NCI-H774 (cell line): ENCODE measurements at places on chromosomes 6 and 20.

- peak; percentile 48 for DNase-seq
Measured at GRCh38 chr6:47358440-47359225, 48.9 kb upstream of the TNFRSF21 start.

DNA sequence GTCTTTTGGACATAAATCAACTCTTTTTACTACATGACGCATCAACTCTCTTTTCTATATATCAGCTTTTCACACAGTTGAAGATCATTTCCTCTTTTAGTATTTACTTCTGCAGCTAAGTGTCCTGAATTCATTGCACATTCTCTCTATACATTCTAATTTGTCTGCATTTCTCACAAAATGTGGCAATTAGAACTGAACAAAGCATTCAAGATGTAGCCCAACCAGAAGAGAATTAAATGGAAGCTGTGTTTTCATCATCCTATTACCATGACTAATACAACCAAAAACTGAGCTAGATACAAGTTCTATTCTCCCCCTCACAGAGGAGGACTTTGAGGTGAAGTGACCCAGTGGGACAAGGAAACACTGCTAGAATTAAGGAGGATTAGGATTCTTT, 86.9 kb downstream of the PLCG1 start:
- DNase-seq = no peak

DNA sequence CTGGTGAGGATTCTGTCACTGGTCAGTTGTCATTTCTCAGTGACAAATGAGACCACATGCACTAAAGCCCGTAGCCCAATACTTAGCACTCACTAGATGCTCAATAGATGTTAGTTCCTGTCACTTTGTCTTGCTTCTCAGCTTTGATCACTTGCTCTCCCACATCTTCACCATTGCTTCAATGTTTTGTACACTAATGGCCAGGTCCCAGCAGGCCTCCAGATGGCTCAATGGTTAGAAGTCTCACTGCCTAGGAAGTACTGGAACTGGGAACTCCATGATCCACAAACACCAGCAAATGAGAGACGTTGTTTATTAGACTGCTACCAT, 502.8 kb upstream of the JARID2 start:
- no peak for DNase-seq

DNA sequence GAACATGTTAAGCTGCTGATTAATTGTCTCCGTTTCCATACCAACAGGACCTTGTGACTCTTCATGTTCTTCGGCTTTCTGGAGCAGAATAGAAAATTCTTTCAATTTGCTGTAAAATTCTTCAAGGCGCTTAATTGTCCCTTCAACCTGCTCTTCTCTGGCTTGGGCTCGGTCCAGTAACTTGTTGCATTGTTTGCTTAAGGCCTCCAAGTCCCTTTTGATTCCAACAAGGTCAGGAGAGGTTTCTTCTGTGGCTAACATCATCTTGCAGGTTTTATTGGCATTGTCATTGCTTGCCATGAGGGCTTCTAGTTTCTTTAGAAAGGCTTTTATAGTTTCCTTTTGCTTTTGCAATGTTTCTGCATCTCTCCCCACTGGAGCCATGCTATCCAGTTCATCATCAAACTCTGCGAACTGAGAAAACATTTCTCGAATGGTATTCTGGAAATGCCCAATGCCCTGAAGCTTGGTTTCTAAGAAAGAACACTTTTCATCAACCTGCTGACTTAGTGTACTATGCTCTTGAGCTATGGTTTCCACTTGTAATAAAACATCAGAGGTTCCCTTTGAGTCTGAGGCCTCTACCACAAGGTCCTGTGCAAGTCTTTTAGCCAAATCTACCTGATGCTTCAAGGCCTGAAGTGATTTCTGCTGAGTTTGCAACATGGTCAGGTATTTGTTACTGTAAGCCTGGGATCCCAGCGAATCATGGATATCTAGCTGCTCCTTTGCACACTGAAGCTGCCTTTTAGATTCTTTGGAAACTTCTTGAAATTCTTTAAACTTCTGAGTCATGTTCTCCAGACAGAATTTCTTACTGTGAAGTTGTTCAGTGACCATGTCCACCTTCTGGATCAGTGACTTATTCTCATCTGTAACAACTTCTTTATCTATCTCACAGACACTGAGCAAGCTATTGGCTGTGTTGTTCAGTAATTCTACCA, 90.2 kb downstream of the DST start:
- no peak for DNase-seq

- DNase-seq = no peak
Measured at GRCh38 chr20:59074456-59074855, 31.9 kb upstream of the PRELID3B start.

- DNase-seq = no peak
Measured at GRCh38 chr6:15608396-15608795, 54.4 kb downstream of the DTNBP1 start.

DNA sequence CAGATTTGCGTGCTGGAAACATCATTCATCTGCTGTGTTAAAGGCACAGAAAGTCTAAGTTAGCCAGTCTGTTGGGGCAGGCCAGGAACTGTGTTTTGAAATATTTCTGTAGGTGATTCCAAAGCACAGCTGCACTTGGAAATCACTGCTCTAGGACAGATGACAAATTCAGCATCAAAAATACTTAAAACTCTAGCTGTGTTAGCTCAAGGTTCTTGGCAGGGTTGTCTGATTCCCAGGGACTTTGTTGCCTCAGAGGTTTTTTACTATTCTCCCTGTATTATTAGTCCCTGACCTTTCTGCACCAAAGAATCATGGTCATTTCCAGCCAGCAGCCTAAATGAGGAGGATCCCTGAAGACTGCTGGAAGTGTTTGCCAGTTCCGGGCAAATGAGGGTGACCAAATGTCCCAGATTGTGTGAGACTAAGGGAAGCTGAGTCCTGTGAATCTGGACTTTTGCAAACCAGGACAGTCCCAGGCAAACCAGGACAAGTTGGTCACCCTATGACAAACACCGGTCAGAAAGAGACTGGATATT, 84.3 kb upstream of the TMEM30A start:
- DNase-seq = no peak

DNA sequence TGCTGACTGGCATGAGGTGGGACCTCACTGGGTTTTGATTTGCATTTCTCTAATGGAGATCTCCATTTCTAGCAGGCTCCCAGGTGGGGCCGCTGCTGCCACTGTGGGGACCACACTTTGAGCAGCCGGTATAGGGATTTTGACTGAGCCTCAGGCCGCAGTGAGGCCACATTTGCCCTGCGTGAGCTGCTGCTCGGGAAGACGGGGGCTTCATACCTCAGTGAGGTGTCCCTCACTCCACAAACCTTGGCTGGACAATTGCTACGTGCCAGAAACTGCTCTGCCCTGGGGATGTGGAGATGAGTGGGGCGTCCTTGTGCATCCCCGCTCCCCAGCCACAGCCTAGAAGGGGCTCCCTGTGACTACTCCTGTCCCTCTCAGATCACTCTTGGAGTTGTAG, 134.3 kb downstream of the ANKRD60 start:
- no peak for DNase-seq

GRCh38 chr20:37734228-37734985, 40.6 kb downstream of the CTNNBL1 start:
- no peak for DNase-seq

GRCh38 chr6:164010441-164011103, 596.1 kb downstream of the QKI start:
- no peak for DNase-seq

- DNase-seq = no peak
Measured at GRCh38 chr20:17950670-17951069, 17.9 kb downstream of the SNX5 start.

DNA sequence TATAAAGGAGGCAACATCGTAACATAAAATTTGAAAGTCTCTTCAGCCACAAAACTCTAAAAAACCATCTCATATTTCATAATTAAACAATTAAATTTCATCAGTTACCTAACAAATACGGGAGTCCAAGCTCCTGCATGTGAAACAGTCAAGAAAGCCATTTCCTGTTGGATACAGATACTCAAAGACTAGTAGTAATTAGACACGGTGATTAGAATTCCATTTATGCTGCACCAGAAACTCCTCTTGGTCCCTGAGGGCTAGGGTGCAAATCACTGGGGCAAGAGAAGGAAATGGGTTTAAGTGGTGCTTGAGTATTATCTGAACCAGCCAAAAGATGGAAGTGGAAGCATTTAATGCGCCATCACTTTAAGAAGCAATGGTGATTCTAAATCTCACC, 27.4 kb downstream of the TRAM2 start:
- DNase-seq = no peak

GRCh38 chr6:84773431-84774156, 9.2 kb upstream of the TBX18 start:
- no peak for DNase-seq

GRCh38 chr6:104653781-104654180, 205.9 kb downstream of the HACE1 start:
- no peak for DNase-seq

- DNase-seq = no peak
Measured at GRCh38 chr20:25301357-25301920, 53.6 kb downstream of the PYGB start.

DNA sequence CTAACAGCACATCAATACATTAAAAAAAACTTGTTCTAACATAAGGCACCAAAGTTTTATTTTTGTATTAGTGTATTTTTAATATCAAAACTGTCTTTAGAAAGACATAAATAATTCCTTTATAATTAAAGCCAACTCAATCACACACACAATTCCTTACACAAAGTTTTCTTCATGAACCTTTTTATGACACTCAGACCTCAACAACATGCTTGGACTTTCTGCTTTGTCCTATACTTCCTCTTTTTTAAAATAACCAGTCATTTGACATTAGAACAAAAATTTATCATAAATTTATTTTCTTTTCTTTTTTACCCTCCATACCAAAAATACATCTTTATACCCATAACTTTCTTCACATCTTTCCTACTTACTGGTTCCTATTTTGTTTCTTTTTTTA, 292.0 kb upstream of the ARID1B start:
- no peak for DNase-seq

DNA sequence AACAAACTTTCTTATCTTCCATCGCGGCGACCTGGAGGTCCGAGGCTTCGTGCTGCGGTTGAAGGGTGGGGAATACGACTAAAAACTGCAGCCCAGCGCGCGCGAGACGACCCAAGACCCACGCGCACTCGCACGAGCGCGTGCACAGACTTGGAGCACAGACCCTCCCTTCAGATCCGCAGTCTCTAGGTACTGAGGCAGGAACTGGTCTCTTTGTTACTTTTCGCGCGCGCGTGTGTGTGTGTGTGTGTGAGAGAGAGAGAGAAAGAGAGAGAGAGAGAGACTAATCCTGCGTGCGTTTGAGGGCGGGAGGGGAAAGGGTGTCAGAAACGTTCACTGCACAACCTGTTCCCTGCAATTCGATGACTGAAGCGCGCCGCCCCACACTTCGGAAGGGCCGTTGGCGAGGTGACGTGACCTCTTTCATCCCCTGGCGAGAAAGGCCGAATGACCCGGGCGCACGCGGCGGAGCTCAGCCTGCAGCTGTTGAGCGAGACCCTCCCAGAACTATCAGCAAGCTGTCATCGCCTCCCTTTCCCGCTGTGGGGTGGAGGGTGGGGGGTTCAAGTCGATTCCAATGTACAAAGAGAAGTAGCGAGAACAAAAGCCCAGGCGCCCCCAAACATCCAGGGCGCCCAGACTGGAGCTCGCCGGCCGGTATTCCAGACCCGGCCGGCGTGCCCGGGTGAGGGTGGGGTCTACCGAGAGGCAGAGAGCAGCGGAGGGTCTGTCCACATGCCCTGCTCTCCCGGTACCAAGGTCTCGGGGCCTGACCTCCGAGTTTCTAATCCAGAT, 1.5 kb upstream of the TUBB2B start:
- DNase-seq = peak; percentile 62

DNA sequence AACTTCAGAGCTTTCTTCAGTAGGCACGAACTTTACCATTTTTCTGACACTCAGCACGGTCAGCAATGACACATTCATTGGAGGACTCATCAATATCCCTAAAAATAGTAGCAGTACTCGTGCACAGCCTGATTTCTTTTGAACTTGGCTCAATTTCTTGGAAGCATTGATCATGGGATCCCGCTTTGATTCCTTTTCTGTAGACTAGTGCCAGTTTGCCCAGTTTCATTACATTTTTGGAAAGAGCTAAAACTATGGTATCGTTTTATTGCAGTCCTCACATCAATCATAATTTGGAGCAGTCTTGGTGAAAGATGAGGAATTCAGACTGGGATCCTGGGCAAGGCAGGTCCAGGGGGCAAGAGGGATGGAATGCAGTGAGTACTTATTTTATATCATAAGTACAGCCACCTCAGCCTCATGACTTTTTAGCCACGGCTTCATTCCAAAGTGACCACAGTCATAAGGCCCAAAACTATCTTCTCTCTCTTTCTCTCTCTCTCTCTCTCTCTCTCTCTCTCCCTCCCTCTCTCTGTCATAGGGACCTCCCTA, 170.9 kb upstream of the AKAP12 start:
- DNase-seq = no peak

- DNase-seq = no peak
Measured at GRCh38 chr6:151962246-151962846, 154.9 kb downstream of the ESR1 start.

DNA sequence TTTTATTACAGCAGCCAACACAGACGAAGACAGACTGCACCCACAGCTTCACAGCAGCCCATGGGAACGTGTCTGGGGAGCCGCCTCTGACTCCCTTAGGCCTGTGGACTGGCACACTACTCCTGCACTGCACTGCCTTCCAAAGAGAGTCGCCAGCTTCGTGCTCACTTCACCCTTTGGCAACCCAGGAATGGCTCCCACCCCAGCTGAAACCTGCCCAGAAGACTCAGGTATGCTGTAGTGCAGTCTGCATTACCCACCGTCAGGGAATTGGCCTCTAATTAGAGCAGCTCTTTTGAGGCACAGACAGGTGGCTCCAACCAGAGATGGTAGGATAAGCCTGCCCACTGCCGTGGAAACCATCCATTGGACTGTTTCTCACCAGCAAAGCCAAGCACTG, 39.9 kb upstream of the FRMD1 start:
- DNase-seq = no peak

DNA sequence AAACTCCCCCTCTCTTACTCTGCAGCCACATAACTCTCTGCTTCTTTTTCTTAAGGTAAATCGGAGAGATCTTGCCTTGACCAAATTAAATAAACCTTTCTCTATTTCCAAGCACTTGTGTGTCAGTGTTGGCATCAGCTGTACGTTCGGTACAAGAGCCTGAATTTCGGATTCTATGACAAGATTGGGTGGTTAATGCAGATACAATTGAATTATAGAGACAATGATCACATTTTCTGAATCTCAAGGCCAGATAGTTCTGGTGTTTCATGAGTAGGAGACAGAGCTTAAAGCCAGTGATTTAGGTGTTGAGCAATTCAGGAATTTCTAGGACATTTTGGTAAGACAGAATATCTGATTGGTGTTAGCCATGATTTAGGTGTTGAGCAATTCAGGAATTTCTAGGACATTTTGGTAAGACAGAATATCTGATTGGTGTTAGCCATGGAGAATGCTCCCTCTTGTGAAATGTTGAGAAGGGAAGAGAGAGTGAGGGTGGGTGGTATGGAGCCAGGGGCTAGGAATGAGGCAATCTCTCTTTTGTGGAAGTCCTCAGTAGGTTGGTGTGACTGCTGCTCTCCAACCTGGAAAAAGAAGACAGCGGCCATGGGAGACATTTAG, 5.1 kb downstream of the SPINT3 start:
- DNase-seq = no peak

GRCh38 chr20:62336329-62336728, 30.8 kb downstream of the LAMA5 start:
- DNase-seq = no peak
